ENCODE measurements at places on chromosomes 4 and X.

GRCh38 chr4:57097711-57098110, 12.5 kb downstream of the IGFBP7 start:
- no peaks in the 10 kb centered on the region for H3K27me3 ChIP-seq
- no peak overlapping the region for H3K4me3 ChIP-seq
- no peak for DNase-seq
- peaks cover 5% of the 10 kb centered on the region for H3K4me1 ChIP-seq

GRCh38 chr4:7649741-7650531, 215.2 kb upstream of the PSAPL1 start:
- no peak overlapping the region for H3K4me3 ChIP-seq
- peaks cover 15% of the 10 kb centered on the region for H3K27me3 ChIP-seq
- H3K27ac ChIP-seq: no peak overlapping the region
- no peaks in the 10 kb centered on the region for H3K36me3 ChIP-seq

DNA sequence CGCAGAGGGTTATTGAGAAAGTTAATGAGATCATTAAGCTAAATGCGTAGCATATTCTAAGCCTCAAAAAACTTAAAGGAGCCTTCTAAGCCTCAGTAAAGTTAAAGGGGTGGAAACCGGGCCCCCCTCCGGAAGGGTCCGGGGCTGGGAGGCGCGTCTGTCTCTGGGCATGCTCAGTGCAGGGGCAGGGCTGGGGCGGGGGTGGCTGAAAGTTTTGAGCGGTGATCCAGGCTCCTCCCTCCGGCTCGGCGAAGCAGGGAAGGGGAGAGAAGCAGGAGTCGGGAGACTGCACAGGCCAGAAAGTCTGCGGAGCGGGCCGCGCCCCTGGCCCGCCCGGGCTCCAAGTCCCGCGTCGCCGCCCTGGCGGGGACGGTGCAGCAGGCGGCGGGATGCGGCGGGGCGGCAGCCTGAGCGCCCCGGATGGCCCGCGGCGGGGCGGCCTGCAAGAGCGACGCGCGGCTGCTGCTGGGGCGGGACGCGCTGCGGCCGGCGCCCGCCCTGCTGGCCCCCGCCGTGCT, at the start of gene EVC:
EVC (plus strand) TSS at position 241 of the 518 bp plus-strand sequence; CDS start at position 421, 180 bp downstream.
- DNase-seq: peak; percentile 72
- H3K27me3 ChIP-seq: peaks cover 19% of the 10 kb centered on the region

GRCh38 chrX:136275553-136275952, 24.4 kb upstream of the MAP7D3 start:
- no peak for DNase-seq
- no peak overlapping the region for H3K27ac ChIP-seq
- peaks cover 7% of the 10 kb centered on the region for H3K4me1 ChIP-seq
- H3K36me3 ChIP-seq: no peaks in the 10 kb centered on the region
- no peak overlapping the region for H3K4me3 ChIP-seq
- peaks cover 3% of the 10 kb centered on the region for H3K27me3 ChIP-seq

GRCh38 chr4:169051761-169052593, 41.9 kb upstream of the CBR4 start:
- no peak overlapping the region for H3K4me3 ChIP-seq
- H3K4me1 ChIP-seq: peaks cover 18% of the 10 kb centered on the region
- H3K36me3 ChIP-seq: peaks cover 4% of the 10 kb centered on the region

- no peak overlapping the region for H3K4me3 ChIP-seq
- no peaks in the 10 kb centered on the region for H3K36me3 ChIP-seq
- H3K27me3 ChIP-seq: no peaks in the 10 kb centered on the region
Measured at GRCh38 chrX:112851806-112852205, 11.2 kb upstream of the AMOT start.

- H3K4me1 ChIP-seq: no peaks in the 10 kb centered on the region
- no peak overlapping the region for H3K27ac ChIP-seq
- no peaks in the 10 kb centered on the region for H3K36me3 ChIP-seq
- no peaks in the 10 kb centered on the region for H3K27me3 ChIP-seq
- no peak for DNase-seq
Measured at GRCh38 chrX:44022964-44023363, 49.8 kb upstream of the NDP start.
